ENCODE measurements at places on chromosomes 1 and 21.
A peak's percentile ranks its signal among the peaks of the same experiment; 100 is the strongest.

DNA sequence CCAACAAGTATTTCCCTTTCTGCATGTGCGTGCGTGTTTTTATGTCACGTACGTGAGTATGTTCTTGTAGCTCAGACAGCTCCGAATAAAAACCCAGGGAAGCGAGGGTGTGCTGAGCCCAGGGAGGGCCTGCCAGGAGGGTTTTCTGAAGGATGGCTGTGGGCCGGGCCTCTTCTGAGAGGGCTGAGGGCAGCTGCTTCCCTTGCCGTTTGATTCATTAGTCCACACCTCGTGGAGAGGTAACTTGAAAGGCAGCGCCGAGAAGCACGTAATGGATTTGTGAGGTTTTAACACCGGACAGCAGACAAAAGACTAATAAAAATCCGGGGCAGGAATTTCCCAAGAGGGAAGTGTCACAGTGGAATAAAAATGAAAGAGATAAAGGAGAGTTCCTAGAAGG lies 29.5 kb downstream of the CD247 start:
- DNase-seq = no peak

GRCh38 chr1:18764362-18764761 lies 95.1 kb downstream of the TAS1R2 start:
- no peak for DNase-seq

DNA sequence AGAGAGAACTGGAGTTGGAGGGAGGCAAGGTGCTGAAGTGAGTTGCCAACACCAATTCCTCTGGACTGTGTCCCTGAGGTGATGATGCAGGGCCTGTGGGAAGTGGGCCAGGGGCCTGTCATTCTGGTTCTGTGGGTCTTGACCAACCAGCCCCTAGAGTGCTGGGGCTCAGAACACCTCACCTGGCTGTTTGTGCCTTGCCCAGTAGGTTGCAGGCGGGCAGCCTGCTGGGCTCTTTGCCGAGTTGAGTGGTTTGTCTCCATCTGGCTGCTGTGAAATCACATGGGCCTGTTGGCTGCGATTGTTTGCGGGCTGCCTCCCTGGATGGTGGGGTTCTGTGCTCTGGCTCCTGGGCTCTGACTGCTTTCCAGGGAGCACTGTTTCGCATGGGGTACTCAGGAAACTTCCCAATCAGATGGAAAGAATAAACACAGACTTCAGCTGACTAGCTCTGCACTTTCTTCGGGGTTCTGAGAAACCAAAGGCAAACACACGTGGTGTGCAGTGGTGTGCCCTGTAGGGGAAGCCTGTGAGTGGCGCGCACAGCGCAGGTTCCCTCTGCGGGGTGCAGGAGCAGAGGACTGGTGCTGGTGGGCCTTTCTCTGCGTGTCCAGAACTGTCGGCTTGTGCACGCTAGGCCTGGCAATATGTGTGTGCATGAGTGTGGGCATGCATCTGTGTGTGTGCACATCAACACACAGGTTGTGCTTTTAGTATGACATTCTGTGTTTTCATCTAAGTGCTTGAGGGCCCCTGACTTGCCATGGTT lies 95.1 kb downstream of the RHOU start:
- no peak for DNase-seq

DNA sequence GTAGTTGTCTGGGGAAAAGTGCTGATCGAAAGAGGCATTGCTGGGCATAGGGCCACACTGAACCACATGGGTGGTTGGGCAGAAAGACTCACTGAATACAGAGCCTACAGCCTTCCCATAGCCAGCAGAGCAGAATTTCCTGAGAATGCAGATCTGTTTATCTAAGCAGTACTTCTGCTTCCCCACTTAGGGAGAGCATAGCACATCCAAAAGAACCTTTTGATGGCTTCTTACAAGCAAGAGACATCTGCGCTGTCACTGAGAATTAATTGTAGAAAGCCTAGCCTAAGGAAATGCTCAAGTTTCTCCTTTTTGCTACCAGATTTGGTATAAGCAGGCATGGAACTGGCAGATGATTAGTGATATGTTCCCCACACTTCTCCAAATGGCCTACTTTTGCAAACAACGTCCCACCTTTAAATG lies 13.0 kb upstream of the KLHDC8A start:
- no peak for DNase-seq

DNA sequence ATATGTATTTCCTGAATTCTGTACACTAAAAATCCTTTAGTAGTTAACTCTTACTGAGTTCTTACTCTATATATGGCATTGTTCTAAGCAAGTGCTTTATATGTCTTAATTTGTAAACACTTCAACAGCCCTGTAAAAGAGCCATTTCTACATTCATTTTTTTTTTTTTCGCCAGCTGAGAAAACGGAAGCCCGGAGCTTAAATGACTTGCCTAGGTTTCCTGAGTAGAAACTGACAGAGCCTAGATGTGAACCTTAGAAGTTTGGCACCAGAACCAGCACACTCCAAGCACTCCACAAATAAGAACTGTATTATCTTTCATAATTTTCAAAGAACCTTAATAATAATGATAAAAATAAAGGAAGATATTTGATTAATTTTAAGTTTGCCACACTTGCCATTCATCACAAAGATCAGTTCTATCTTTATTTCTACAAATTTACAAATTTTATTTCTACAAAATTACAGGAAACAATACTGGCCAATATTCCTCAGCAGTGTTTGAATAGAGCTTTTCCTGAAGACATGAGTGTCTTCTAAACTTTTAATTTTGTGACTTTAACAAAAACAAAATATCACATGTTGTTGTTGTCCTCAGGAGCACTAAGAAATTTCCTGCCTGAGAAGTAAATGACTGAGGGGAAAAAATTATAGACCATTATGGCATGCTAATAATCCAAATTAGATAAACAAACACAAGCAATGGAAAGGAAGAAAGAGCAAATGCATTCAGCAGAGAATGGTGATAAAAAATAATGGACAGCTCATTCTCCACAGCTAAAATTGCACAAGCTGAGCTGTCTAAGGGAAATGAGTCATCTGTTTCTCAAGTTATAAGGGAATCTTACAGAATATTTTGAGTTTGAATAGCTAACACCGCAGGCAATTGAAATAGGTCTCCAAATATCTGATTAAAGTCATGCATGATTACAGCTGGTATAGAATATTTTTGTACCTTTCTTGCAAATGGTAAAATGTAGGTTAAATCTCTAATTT lies 71.2 kb downstream of the DPYD start:
- DNase-seq = no peak

GRCh38 chr1:20322825-20323612 lies 32.3 kb downstream of the VWA5B1 start:
- peak; percentile 46 for DNase-seq

DNA sequence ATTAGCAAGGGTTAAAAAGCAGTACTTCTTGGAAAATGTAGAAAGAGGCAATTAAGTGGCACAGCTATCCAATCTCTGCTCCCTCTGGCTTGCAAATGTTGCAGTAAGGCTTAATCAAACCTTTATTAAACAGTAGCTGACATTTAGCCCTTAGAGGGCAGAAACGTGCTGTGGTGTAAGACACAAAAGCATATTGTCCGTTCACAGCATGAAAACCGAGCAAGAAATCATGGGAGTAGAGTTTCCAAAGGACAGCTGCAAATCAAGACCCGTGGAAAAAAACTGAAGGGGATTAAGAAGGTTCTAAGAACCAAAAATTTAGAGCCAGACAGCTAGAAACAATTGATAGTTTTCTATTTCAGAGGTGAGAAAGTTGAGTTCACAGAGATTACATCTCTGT lies 13.1 kb downstream of the ZP4 start:
- no peak for DNase-seq

DNA sequence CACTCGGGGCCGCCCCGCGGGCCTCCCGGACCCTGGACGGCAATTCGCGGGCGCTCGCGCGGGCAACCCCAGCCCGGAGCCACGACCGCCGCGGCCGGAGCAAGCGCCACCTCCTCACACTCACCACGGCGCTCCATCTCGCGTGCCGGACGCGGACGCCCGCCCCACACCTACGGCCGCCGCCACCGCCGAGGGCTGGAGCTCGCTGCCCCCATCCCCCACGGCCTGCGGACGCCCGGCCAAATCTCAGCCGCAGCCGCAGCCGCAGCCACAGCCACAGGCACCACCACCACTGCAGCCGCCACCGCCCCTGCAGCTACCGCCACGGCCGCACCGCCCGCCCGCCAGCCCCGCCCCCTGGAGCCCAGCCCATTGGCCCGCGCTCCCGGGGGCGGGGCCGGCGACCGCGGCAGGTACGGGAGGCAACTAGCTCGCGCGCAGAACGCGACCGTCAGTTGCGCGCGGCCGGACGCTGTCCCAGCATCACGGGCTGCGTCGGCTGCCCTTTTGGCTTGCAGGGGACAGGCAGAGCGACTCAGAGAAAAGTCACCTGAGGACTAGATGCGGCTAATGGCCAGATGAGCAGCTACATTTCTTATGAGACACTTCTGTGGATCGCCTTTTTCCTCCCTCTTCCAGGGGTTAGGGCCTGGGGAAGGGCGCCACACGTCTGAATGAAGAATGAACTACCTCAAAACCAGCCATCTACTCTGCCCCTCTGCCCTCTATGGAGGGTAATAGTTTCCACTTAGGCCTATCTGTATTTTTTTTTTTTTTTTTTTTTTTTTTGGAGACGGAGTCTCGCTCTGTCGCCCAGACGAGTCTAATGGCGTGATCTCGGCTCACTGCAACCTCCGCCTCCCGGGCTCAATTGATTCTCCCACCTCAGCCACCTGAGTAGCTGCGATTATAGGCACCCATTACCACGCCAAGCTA lies at the start of gene ARHGAP29:
ARHGAP29 (minus strand) TSS at position 294 of the 936 bp plus-strand sequence. CDS start 5,973 bp downstream, outside the sequence.
- DNase-seq = peak; percentile 26

DNA sequence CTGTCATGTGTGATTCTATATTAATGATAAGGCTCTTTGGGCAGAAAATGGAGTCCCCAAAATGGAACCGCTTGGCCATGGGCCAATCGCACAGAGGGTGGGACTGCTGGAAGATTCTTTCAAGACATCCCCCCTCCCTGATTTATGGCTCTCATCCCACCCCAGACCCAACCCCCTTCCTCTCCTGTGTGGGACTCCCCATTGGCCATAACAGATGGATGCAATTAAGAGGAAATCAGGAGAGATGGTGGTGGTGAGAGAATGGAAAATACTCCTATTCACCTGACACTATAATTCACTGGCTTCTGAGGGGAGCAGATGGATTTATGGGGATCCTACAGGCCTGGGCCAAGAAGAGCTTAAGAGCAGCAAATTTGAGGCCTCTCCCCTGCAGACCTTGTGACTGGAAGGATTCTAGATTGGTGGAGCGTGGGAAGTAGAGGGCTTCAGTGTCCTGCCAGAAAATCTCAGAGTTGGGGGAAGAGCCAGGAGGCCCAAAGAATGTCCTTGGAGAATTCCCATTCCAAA lies 1.7 kb downstream of the IGFN1 start:
- no peak for DNase-seq

DNA sequence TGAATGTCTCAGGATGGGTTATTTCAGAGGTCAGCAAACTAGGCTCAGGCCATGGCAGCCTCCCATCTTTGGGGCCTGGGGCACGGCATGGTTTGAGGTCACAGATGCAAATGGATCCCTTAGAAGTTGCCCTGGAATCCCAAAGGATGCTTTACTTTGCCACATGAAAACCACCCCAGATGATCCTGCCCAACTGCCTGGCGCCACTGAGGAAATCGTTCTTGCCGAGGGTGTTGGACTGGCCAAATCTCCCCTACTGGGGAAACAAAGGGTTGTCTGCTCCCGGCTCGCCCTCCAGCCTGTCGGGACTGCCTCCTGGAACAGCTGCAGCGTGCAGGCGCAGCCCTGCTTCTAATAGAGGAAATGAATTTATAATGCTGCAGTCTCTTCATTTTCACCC lies 173.0 kb upstream of the LMO4 start:
- no peak for DNase-seq

- no peak for DNase-seq
Observed at GRCh38 chr21:42565886-42566523, 52.4 kb downstream of the SLC37A1 start.

DNA sequence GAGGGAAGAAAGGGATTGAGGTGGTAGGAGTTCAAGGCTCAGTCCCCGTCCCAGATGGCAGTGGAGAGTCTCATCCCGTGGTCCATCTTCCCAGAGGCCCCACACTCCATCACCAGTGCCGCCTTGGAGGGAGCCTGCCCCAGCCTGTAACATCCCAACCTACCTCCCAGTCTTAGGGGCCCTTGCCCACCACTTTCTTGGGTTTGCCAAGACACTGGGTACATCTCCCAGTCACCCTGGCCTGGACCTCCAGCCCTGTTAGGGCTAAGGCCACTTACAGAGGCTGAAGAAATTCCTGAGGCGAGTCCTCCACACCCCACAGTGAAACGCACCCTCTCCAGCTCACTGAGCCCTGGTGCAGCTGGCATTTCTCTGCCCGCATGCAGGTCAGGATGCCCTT lies 3.3 kb downstream of the TMEM200B start:
- DNase-seq = no peak

- no peak for DNase-seq
Observed at GRCh38 chr1:198560161-198560560, 19.7 kb upstream of the ATP6V1G3 start.

GRCh38 chr1:12656575-12656974 lies 12.7 kb downstream of the AADACL4 start:
- no peak for DNase-seq

DNA sequence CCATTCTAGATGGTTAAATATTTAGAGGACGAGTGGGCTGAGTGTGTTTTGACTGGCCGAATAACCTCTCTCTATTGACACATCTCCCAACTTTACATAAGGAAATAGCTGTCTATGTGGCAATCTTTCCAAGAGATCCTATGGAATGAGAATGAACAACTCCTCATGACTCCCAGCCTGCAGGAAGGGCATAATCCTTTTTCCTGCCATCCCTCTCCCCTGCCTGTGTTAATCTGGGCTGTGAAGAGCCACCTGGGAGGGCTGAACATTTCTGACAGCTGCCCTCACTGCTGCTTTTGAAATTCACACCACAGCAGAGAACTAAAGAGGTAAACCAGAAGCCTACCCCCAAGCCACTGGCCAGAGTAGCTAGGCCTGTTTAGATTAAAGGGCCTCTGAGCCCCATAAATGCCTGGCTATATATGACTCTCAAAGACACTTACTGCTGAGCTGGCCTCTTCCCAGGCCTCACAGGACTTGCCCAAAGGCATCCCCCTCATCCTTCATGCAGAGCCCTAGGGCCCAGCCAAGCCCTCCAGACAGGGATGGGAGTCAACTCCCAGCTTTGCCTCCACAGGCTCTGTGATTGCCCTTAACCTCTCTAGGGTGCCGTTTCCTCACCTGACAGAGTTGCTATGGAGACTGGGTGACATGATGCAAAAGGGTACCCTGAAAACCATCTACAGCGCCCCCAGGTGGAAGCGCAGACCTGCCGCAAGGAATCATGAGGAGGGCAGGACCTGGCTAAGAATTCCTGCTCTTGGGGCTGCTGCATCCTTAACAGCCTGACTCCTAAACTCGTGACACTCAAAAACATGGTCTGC lies 42.0 kb upstream of the LDLRAP1 start:
- peak; percentile 12 for DNase-seq

All from CD4-positive, alpha-beta T cell treated with Interleukin-12 subunit alpha and Interleukin-12 subunit beta, for 1 hour (primary cell).